Amniotic stem cell (primary cell): ENCODE measurements at places on chromosomes 3 and 15.

- DNase-seq, result no peak
These were observed 203.8 kb downstream of the TCF12 start for GRCh38 chr15:57122080-57122840.

- DNase-seq, result no peak
These were observed 134.2 kb upstream of the RAD18 start for GRCh38 chr3:9097495-9097894.

DNA sequence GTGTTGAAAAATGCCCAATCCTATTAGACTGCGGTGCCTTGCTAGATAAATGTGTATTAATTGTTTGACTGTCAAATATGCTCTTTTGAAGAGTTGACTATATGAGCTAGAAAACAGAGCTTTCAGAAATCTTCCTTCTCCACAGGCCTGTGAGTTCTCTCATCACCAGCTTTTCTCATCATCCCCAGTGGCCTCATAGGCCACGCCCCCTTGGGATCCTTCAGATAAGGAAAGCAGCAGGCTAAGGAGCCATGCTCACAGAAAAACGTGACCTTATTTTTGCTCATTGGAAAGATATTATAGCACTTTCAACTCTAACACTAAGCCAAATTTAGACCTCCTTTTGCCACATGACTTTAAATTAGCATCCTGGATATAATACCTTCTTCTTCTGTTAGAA lies 514.4 kb upstream of the ARRDC4 start:
- no peak for DNase-seq

- DNase-seq, result no peak
These were observed 115.1 kb downstream of the TAFA4 start for GRCh38 chr3:68817243-68817642.

- DNase-seq, result no peak
These were observed 23.3 kb downstream of the SIN3A start for GRCh38 chr15:75428152-75428551.

GRCh38 chr3:29871087-29871486 lies 590.2 kb downstream of the RBMS3 start:
- DNase-seq, result no peak

DNA sequence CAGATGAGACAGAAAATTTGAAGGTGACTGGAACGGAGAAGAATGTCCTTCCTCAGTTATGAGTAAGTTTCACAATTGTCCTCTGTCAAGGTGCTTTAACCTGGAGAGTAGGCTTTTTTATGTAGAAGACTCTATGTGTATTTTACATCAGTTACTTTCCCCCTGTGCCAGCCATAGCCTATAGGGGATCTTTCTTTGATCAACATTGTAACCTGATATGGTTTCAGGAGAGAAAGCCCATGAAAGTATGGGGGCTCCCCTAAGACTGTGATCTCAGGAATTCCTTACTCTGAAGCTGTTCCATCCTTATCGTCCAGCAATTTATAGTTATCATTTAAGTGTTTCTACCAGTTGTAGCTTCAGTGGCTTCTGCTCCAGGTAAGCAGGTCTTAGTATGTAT lies 1076.3 kb upstream of the EPHA6 start:
- DNase-seq, result no peak

DNA sequence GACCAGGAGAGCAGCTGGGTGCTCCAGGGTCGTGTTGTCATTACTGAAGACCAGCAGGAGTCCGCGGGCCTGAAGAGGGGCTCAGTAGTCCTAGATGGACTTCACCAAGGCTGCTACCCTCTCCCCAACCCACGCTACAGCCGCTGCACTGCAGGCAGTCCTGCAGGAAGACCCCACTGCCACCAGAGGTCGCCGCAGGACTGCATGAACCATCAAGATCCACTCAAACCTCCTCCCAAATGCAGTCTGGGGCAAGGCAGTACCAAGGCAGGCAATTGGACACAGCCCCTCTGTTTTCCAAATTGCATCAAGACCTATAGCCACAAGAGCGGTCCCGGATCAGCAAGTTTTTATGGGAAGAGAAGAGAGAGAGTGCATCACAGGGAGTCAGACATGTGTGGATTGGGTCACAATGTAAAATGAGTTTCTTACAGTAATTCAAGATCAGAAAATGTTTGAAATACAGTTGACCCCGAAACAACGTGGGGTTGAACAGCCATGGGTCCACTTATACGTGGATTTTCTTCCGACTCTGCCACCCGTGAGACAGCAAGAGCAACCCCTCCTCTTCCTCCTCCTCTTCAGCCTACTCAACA lies 46.7 kb downstream of the DZIP1L start:
- peak; percentile 55 for DNase-seq

DNA sequence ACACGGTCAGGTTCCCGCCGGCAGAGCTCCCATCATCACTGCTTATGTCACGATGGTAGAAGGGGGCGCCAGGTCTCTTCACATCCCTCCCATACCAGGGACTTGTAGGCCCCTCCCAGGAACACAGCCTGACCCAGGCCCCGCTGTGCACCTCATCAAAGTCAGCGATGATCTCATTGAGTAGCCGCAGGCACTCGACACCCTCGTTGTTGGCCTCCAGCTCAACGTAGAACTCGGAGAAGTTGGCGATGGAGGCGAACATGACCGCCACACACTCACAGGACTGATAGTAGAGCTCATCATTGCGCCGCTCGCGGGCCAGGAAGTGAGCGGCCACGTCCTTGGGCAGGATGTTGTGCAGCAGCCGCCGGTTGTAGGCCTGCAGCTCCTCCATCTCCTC lies 89.2 kb downstream of the SEC22A start:
- no peak for DNase-seq

- no peak for DNase-seq
These were observed 46.0 kb downstream of the MEIS2 start for GRCh38 chr15:37054336-37054735.

DNA sequence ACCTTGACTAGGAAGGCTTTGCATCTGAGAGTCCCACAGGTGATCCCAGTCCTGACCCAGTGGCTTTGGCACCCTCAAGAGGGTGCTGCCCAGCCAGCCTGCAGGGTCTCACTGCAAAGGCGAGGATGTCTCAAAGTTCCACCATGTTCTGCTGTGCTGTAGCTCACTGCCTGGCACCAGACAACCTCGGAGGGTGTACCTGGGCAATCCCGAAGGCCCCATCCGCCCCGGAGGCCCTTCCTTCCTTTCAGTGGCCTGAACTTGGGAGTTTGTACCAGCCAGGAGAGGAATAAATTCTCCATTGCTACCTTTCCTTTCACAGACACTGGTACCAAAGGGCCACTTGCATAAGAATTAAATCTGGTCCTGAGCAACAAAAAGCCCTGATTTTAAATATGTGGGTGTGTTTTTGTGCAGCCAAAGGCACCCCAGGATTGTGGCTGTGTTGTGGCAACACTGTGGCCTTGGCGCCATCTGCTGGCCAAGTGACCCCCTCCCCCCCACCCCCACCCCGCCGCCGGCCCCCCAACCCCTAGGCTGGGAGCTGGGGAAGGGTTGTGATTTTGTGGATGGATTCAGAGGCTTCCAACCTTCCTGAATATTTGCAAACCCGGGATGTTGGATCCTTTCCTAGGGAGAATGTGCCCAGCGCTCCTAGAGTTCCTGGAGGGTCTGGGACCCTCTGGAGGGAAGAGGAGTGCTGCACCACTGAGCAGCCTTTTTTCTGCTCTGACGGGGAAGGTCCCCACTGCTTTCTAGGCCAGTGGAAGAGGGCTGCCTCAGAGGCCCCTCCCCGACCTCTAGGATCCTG lies 9.7 kb upstream of the PTPN23 start:
- no peak for DNase-seq

GRCh38 chr3:47496892-47497291 lies 16.6 kb downstream of the ELP6 start:
- no peak for DNase-seq

DNA sequence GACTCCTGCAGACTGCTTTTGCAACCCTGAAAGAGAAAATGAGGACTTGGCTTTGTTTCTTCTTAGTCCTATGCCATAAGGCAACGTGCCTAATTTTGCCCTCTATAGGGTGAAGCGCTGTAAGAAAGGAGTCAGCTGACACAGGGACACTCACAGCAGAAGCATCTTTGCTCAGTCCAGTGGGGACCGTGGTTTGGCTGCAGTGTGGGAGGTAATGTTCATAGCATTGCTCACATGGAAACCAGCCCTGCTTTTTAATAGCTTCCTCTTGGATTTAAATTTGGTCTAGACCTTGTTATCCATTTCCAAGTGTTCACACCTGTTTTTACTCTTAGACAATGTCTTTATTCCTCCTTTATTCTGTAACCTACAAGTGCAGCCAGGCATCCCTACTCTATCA lies 1032.1 kb downstream of the NTRK3 start:
- DNase-seq, result no peak

DNA sequence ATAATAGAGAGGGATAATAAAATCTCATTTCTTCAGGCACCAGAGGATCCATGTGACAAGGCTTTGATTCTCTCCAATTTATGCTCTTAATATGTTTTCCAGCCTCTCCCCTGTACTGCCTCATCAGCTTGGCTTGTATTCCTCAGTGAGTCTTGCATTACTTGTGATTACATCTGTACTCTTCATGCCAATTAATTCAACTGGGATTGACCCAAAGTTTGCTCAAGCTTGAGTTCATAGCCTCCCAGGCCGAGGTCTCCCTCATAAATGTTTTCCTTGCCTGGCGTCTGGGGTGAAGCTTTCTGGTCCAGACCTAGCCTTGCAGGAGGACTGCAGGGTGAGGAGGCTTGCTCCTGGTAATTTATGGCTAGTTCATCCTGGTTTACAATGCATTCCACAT lies 146.9 kb downstream of the CHST2 start:
- no peak for DNase-seq

- DNase-seq, result no peak
These were observed 25.5 kb downstream of the B3GNT5 start for GRCh38 chr3:183278479-183279088.

DNA sequence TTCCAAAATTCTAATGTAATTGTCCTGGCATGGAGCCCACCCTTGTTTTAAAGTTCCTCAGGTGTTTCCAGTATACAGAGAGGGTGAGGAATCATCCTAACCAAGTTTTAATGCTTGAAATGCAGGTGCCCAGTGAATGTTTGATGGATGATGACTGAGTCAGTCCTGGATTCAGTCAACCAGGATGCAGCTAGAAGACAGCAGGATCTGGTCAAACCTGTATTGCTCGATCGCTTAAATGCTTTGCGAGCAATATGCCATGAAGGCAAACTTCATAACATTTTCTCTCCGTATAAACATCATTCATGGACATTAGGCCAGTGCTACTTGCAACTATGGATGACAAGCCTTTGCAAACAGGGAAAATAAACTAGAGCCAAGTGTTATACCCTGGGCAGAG lies 591.2 kb downstream of the RSL24D1 start:
- no peak for DNase-seq

DNA sequence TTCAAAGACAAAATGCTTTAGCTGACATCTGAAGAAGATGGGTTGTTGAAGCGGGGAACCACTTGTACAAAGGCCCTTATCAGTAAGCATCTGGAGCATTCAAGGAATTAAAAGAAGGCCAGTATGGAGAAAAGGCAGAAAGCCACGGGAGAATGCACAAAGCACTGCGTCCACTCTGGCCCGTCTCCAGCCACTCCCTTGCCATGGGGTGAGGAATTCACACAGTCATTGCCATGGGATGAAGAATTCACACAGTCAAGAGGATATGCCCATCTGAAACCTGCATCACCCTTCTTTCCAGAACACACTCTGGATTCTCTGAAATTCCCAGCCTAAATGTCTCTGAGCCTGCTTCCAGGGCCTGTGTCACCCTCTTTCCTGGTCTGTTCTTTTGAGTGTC lies 26.7 kb upstream of the STAG1 start:
- peak; percentile 19 for DNase-seq
